ENCODE measurements at places on chromosomes 5 and 9. TPM values are rescaled to one million over a fixed set of nuclear protein-coding genes. Genes with fewer than 3 reads are reported as not detected.

XPA gene
- 8.4 TPM for total RNA-seq

DNA sequence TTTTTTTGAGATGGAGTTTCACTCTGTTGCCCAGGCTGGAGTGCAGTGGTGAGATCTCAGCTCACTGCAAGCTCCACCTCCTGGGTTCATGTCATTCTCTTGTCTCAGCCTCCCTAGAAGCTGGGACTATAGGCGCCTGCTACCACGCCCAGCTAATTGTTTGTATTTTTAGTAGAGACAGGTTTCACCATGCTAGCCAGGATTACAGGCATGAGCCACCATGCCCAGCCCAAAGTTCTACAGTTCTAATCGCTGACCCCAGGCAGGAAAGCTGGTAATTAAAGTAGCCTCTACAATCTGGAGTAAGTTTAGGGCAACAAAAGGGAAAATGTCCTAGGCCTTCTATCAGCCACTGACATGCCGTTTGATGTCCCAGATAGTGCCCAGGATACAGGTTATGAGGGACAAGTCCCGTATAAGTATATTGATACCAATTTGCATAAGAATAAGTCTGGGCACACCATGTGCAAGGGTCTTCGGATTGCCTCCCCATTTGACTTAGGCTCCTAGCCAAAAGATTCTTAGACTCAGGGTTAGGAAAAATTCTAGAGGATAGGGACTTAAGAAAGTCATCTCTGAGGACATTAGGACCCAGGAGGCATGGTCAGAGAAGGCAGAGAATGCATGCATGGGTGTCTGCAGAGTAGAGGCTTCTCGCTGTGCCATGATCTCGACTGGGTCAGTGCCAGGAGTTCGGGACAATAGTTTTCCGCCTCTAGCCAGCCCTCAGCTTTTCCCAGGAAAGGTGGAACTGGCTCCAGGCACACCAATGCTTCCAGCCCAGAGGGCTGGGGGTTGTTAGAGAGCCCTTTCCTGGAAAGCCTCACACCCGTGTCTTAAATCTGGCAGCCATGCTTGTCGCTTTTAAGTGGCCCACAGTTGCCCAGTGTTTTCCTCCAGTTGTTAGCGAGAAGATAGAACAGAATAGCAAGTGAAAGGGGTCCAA, 1111.1 kb downstream of the TAF11L14 start:
- no peak for DNase-seq

TESK1 gene
- total RNA-seq = 19.4 TPM

- DNase-seq = no peak
Observed at GRCh38 chr9:72383978-72384709, 19.1 kb upstream of the ZFAND5 start.

PCDHB4 gene
- total RNA-seq = not detected

DNA sequence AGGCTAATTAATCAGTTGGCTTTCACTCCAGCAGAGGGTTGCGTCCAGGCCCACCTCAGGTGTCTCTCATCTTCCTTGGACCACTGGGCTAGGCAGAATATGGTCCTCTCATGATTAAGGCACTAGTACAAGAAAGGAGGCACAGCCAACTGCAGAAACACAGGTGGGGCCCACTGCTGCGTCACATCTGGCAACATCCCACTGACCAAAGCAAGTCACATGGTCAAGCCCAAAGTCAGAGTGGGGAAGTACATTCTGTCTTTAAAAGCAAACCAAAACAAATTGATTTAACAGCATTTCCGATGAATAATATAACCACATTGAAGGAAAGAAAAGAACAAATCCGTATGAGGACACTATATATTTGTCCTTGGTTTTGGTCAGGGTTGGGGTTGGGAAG, 28.0 kb upstream of the UBTD2 start:
- no peak for DNase-seq

GRCh38 chr5:77454123-77454522, 38.0 kb downstream of the WDR41 start:
- no peak for DNase-seq

- no peak for DNase-seq
Observed at GRCh38 chr9:88534456-88535225, at the start of gene NXNL2. TSS of gene NXNL2 (plus strand) at chr9:88535178. CDS start at chr9:88535435, 257 bp downstream.

FRMD3 gene
- total RNA-seq = 0.25 TPM

DNA sequence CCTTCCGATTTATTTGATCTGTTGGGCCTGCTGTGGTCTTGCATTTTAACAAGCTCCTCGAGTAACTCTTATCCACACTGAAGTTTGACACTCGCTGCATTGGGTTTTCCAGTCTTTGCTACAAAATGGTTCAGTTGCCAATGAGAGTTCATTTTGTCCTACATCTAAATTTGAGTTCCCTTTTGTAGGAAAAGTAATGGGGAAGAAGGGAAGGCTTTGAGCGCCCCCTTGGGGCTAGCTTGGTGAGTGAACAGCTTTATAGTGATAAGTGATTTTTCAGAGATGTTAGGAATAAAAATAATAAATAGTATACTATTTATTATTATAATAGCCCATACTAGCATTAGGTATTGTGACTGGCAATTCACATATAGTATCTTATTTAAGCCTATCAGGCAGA, 89.9 kb upstream of the GNAQ start:
- peak; percentile 59 for DNase-seq

- no peak for DNase-seq
Observed at GRCh38 chr5:95864944-95865504, 42.5 kb upstream of the GLRX start.

- no peak for DNase-seq
Observed at GRCh38 chr5:87398981-87399614, 13.6 kb downstream of the CCNH start.

MARVELD2 gene
- 0.39 TPM for total RNA-seq

SLC34A3 gene
- not detected for total RNA-seq

DNA sequence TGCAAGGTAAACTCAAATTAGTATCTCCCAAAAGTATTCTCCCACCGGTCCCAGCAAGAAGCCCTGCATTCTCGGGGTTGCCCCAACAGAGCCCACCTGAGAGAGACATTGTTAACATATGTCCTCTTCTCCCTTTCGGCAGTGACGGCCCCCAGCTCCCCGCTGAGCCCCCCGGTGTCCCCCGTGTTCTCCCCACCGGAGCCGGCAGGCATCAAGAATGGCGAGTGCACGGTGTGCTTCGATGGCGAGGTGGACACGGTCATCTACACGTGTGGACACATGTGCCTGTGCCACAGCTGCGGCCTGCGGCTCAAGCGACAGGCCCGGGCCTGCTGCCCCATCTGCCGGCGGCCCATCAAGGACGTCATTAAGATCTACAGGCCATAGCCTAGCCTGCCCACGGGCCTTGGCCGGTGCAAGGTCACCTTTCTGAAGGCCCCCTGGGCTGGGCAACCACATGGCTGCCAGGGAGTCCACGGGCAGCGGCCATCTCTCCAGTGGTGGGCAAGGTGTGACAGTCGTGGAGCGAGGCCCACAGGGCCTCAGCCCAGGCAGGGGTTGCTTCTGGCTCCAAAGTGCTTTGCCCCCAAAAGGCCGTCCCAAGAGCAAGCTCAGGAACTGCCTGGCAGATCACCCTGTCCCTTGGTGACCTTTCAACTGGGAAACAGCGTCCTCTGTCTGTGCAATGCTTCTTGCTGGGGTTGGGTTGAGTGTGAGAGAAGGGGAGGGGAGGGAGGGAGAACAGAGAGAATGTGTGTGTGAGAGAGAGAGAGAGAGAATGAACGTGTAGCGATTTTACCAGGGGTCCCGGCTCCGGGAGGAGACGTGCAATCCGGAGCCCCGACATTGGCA, 45.7 kb downstream of the NEURL1B start:
- DNase-seq = no peak

GRCh38 chr5:115983519-115983918, 21.2 kb downstream of the LVRN start:
- DNase-seq = no peak

DNA sequence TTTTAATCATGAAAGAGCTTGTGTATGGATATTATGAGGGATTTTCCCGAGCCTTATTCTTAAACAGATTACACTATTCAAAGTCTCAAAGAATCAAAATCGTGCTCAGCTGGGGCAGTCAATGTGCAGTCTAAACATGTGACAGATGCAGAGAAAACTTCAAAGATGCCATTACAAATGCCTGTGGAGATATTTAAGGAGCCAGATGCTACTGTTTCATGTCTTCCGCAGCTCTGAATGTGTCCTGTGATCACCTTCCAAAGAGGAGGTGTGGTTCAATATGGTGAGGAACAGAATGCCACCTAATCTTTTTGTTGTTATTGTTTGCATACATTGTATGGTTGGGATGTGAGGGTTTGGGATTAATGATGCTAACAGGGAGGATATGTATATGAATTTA, 593.3 kb upstream of the ARRDC3 start:
- no peak for DNase-seq

GRCh38 chr9:37035648-37036370, 1.7 kb upstream of the PAX5 start:
- DNase-seq = no peak

- no peak for DNase-seq
Observed at GRCh38 chr5:125409861-125410536, 663.6 kb upstream of the ZNF608 start.

DNA sequence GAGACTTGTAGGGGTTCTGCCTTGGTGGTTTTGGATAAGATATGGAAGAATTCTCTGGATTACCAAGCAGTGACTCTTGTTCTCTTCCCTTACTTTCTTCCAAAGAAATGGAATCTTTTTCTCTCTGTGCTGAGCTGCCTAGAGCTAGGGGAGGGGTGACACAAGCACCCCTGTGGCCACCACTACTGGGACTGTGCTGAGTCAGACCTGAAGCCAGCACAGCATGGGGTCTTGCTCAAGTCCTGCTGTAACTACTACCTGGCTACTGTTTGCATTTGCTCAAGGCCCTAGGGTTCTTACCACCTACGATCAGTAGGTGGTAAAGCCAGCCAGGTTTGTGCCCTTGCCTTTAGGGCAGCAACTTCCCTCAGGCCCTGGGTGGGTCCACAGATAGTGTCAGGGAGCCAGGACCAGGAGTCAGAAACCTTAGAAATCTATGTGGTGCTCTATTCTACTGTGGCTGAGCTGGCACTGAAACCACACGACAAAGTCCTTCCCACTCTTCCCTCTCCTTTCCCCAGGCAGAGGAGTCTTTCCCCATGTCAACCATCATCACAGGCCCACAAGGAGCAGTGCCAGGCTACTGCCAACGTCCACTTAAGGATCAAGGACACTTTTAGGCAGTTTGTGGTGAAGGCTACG, 53.8 kb downstream of the SREK1 start:
- DNase-seq = no peak

OTULINL gene
- 16.5 TPM for total RNA-seq

GRCh38 chr5:90326995-90327394, 82.6 kb downstream of the CETN3 start:
- DNase-seq = no peak

ELL2 gene
- 41.1 TPM for total RNA-seq

- DNase-seq = peak; percentile 43
Observed at GRCh38 chr5:180718810-180719453, 20.9 kb downstream of the OR2Y1 start.

DNA sequence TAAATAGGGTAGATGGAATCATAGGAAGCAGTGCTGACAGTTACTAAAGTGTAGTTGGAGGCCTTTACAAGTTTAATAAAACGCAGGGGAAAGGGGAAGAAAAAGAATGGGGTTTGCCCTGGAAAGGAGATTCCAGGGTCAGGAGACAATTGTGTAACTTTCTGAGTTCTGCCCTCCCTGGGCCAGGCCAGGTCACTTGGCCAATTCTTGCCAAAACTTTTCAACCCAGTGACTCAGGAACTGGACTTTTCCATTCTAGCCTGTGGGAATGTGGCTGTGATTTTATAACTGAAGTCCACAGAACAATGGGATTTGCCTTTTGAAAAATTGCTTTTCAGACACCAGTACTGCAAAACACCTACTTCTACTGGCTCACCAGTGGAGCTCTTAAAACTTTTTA, 289.8 kb upstream of the ANKRD55 start:
- DNase-seq = no peak

GRCh38 chr5:42074353-42074752, 149.3 kb downstream of the FBXO4 start:
- DNase-seq = no peak

TRIM36 gene
- total RNA-seq = 0.91 TPM

- no peak for DNase-seq
Observed at GRCh38 chr5:178496642-178497041, 93.6 kb downstream of the COL23A1 start.

DNA sequence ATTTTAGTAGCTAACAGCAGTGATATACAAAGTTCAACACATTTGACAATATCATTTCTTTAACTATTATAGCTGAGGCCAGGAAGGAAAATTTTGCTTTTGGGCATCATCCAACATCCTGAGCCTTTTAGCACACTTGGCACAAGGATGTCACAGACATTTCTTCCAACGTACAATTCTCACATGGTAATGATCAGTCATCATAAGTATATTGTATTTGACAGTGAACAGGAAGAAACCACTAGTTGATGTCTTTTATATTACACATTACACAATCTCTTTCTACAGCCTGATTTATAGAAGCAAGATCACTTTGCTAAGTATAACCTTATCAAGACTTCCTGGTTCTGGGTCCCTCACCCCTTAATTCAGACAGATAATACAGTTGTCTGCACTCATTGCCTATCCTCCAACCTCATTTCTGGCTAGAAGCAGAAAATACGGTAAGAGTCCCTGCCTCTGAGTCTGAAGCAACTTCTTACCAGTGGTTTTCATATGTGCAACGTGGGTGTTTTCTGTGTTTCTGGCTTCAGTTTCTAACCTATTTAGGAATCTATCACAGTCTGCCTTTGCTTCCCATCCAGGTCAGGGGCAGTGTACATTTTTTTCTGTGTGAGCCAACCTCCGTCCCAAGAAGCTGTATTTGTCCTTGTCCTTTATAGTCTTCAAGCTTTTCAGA, 167.8 kb downstream of the PAM start:
- DNase-seq = no peak

DNA sequence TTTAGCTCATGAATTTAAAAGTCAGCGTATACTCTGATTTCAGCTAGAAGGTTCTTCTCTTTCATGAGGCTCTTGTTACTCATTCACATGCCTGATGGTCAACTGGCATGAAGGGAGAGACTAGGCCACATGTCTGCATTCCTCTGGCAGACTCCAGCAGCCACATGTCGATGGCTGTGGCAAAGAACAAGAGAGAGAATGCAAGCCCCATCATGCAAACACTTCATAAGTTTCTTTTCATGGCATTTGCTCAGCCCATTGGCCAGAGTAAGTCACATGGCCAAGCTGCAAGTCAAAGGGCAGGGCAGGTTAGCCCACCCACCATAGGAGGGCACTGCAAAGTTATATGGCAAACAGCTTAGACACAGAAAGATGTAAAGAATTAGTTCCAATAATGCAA, 5.4 kb downstream of the KCNV2 start:
- DNase-seq = no peak

ANXA2R gene
- 8.4 TPM for total RNA-seq

- DNase-seq = no peak
Observed at GRCh38 chr5:177066224-177066623, 20.5 kb upstream of the FGFR4 start.

ARL14EPL gene
- total RNA-seq = not detected

DNA sequence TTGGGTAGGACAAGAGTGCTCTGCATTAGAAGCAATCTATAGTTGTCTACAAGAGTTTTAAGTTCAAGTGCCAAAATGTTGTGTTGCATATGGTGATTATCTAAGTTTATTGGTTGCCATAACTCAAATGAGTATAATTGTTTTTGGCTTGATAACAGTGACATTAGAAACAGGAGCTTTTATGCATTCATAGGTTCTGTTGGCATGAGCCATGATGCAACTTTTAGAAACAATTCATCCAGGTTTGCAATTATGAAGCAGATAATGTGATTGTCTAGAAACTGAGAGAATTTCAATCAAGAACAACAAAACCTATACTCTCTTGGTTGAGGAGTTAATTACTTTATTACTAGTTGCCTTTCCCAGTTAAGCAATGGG, 137.0 kb downstream of the PBX3 start:
- DNase-seq = no peak

OR1J4 gene
- total RNA-seq = 0.82 TPM

GRCh38 chr5:93741136-93741811, at the start of gene POU5F2:
TSS of gene POU5F2 (minus strand) at chr5:93741600. CDS start at chr5:93741563, 37 bp downstream.
- no peak for DNase-seq

LECT2 gene
- total RNA-seq = not detected

All from activated naive CD4-positive, alpha-beta T cell treated with anti-CD3 and anti-CD28 coated beads, Interleukin-2, amount 50 U/mL, for 72 hours (primary cell).